Spinal cord (tissue), 10 donors: ENCODE measurements at places on chromosomes 4 and X. TPM values are rescaled to one million over a fixed set of nuclear protein-coding genes. Genes with fewer than 3 reads are reported as not detected.
A peak's percentile ranks its signal among the peaks of the same experiment; 100 is the strongest.

The BRS3 gene
- total RNA-seq: 0.11 TPM

The BMPR1B gene
- total RNA-seq: 14.1 TPM

The RNF212 gene
- total RNA-seq: 7.5 TPM

The PPBP gene
- total RNA-seq: 8.6 TPM

- no peak overlapping the region for H3K27ac ChIP-seq
- no peaks in the 10 kb centered on the region for H3K4me1 ChIP-seq
- DNase-seq: no peak
- no peak overlapping the region for H3K4me3 ChIP-seq
- no peaks in the 10 kb centered on the region for H3K27me3 ChIP-seq
Observed at GRCh38 chrX:139581068-139581467, 50.5 kb downstream of the F9 start.

- H3K36me3 ChIP-seq: no peaks in the 10 kb centered on the region
- DNase-seq: no peak
- no peaks in the 10 kb centered on the region for H3K27me3 ChIP-seq
- no peak overlapping the region for H3K27ac ChIP-seq
Observed at GRCh38 chr4:28225689-28226353, 1365.2 kb downstream of the STIM2 start.

- H3K36me3 ChIP-seq: no peaks in the 10 kb centered on the region
- H3K27me3 ChIP-seq: peaks cover 28% of the 10 kb centered on the region
- no peak for DNase-seq
- peaks cover 21% of the 10 kb centered on the region for H3K4me1 ChIP-seq
- H3K27ac ChIP-seq: no peak overlapping the region
Observed at GRCh38 chr4:121073672-121074381, 1.5 kb upstream of the NDNF start.

DNA sequence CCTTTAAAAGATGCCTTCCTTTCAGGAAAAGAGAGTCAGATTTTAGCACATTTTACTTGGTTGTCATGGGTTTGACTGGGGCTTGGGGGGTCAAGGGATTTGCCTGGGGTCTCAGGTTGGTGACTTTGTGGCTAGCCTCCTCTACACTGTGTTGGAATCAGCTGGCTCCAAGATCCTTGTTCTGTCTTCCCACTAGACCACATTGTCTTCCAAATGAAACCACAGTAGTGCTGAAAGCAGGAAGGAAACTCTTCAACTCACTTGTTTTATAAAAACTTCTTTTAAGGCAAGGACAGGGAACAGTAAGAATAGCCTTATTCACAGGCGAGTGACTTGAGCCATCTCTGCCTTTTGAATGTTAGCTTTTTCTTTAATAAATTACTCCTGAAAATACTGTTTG lies 37.0 kb upstream of the OTUD4 start:
- no peaks in the 10 kb centered on the region for H3K36me3 ChIP-seq
- H3K4me1 ChIP-seq: no peaks in the 10 kb centered on the region
- no peak overlapping the region for H3K27ac ChIP-seq
- no peak for DNase-seq
- no peaks in the 10 kb centered on the region for H3K27me3 ChIP-seq
- H3K4me3 ChIP-seq: no peak overlapping the region

GRCh38 chr4:38323141-38323641 lies 340.8 kb upstream of the KLF3 start:
- H3K27ac ChIP-seq: no peak overlapping the region
- no peak overlapping the region for H3K4me3 ChIP-seq
- peaks cover 16% of the 10 kb centered on the region for H3K4me1 ChIP-seq
- H3K27me3 ChIP-seq: no peaks in the 10 kb centered on the region
- DNase-seq: no peak
- no peaks in the 10 kb centered on the region for H3K36me3 ChIP-seq

- DNase-seq: no peak
- no peak overlapping the region for H3K27ac ChIP-seq
- no peak overlapping the region for H3K4me3 ChIP-seq
- no peaks in the 10 kb centered on the region for H3K36me3 ChIP-seq
Observed at GRCh38 chr4:66741081-66741480, 804.2 kb downstream of the CENPC start.

- H3K4me1 ChIP-seq: peaks cover 6% of the 10 kb centered on the region
- no peak for DNase-seq
- no peaks in the 10 kb centered on the region for H3K36me3 ChIP-seq
- peaks cover 3% of the 10 kb centered on the region for H3K27me3 ChIP-seq
- H3K4me3 ChIP-seq: no peak overlapping the region
- no peak overlapping the region for H3K27ac ChIP-seq
Observed at GRCh38 chrX:39633293-39633692, 464.5 kb downstream of the BCOR start.

DNA sequence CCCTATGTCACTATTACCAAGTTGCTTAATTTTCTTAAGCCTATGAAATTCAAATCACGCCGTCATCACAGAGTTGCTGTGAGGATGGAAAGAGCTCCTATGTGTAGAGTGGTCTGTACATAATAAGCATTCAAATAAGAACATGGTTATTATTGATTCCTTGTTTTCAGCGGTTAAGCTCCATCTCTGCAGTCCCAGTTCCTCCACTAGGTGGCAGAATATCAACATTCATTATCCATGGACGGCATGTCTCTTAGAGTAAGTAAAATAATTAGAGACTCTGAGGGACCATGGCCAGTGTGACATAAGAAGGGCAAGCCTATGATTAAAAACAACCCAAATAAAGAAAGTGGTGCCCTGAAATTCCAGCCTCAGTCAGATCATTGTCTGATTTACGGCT lies 132.5 kb upstream of the NHS start:
- no peak overlapping the region for H3K4me3 ChIP-seq
- DNase-seq: peak; percentile 24
- no peak overlapping the region for H3K27ac ChIP-seq
- H3K27me3 ChIP-seq: peaks cover 8% of the 10 kb centered on the region
- no peaks in the 10 kb centered on the region for H3K4me1 ChIP-seq

DNA sequence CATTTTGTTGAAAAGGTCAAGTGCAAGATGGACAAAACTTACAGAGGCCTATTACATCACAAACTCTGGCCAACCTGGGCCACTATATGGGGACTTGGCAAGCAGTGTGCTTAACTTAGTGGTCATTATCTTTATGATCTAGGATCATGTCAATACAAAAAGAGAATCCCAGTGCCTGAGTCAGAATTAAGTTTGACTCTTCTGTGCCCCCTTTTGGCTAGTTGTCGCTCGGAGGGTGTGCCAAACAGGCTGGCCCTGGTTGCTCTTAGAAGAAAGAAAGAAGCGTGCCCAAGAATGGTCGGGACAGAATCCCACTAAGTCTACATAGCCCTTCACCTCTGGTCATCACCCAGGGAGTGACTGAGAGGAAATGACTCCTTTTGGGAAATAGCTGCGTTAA lies 100.1 kb downstream of the EIF4E start:
- no peak overlapping the region for H3K27ac ChIP-seq
- no peak overlapping the region for H3K4me3 ChIP-seq
- no peaks in the 10 kb centered on the region for H3K27me3 ChIP-seq
- H3K36me3 ChIP-seq: no peaks in the 10 kb centered on the region
- DNase-seq: no peak

GRCh38 chr4:91076147-91076546 lies 949.0 kb downstream of the CCSER1 start:
- no peaks in the 10 kb centered on the region for H3K36me3 ChIP-seq
- DNase-seq: no peak
- H3K27ac ChIP-seq: no peak overlapping the region
- no peak overlapping the region for H3K4me3 ChIP-seq
- no peaks in the 10 kb centered on the region for H3K4me1 ChIP-seq
- H3K27me3 ChIP-seq: no peaks in the 10 kb centered on the region

- no peaks in the 10 kb centered on the region for H3K36me3 ChIP-seq
- H3K4me1 ChIP-seq: no peaks in the 10 kb centered on the region
- no peak for DNase-seq
- H3K4me3 ChIP-seq: no peak overlapping the region
- no peak overlapping the region for H3K27ac ChIP-seq
- H3K27me3 ChIP-seq: no peaks in the 10 kb centered on the region
Observed at GRCh38 chrX:69493193-69493592, 10.9 kb upstream of the NALF2 start.

DNA sequence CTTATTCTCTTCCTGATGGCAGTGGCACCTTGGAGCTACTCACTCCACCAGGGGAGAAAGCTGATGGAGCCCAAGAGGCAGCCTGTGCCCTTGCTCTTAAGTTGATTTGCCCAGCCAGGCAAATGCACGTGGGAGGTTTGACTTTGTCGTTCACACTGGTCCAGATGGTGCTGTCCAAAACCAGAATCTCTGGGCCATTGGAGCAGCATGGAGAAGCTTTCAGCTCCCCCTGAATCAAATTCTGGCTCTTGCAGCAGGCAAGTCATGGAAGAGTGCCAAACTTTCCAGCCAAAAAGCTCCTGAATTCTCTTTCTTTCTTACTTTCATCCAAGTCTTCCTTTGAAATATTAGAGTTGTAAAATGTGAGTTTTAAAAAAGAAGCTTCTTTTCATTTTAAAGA lies 970.4 kb downstream of the RPA4 start:
- H3K4me3 ChIP-seq: no peak overlapping the region
- no peaks in the 10 kb centered on the region for H3K27me3 ChIP-seq
- H3K4me1 ChIP-seq: peaks cover 4% of the 10 kb centered on the region
- peak; percentile 90 for DNase-seq

GRCh38 chr4:38574559-38575333 lies 89.3 kb upstream of the KLF3 start:
- no peaks in the 10 kb centered on the region for H3K27me3 ChIP-seq
- no peaks in the 10 kb centered on the region for H3K4me1 ChIP-seq
- no peaks in the 10 kb centered on the region for H3K36me3 ChIP-seq
- H3K4me3 ChIP-seq: no peak overlapping the region

DNA sequence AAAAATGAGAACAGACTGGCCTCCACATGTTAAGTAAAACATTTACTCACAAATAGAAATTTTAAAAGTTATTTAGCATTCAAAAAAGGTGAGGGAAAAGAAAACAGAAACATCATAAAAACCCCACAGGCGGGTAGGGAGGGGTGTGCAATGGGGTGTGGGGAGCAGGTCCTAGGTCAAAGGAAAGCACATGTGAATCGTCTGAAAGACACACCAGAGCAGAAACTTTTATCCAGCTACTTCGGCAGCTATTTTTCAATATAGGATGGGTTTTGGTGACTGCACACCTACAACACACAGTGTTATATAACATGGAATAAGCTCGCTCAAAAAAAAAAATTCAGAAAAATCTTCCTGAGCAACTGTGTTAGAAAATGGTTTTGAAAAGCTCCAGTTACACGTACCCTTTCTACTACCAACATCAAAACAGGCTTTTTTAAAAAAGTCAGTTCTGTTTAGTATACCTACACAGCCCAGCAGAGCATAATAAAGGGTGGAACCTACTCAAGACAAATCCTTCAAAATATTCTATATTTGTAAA lies 1.6 kb downstream of the OTUD4 start:
- DNase-seq: no peak
- H3K27ac ChIP-seq: peak overlapping the region; percentile 84
- H3K4me1 ChIP-seq: peaks cover 5% of the 10 kb centered on the region
- peak overlapping the region; percentile 71 for H3K4me3 ChIP-seq

DNA sequence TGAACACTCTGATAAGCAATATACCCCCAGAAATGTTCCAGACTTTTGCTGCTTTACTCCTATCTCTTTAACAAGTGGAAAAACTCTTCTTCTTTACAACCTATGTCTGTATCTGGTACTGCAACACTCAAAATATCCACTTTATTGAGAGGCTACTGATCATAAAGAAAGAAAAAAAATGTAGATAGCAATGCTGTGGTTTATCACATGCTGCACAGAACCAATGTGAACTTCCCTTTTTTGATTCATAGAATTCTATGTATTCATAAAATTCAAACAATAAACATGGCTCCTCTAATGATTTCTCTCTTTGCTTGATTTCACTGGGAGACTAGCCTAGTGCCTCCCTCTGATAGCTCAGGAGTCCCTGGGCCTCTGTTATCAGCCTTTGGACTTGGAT lies 223.5 kb downstream of the ZNF674 start:
- H3K36me3 ChIP-seq: no peaks in the 10 kb centered on the region
- DNase-seq: no peak
- H3K4me1 ChIP-seq: no peaks in the 10 kb centered on the region
- H3K27me3 ChIP-seq: peaks cover 2% of the 10 kb centered on the region
- no peak overlapping the region for H3K27ac ChIP-seq

DNA sequence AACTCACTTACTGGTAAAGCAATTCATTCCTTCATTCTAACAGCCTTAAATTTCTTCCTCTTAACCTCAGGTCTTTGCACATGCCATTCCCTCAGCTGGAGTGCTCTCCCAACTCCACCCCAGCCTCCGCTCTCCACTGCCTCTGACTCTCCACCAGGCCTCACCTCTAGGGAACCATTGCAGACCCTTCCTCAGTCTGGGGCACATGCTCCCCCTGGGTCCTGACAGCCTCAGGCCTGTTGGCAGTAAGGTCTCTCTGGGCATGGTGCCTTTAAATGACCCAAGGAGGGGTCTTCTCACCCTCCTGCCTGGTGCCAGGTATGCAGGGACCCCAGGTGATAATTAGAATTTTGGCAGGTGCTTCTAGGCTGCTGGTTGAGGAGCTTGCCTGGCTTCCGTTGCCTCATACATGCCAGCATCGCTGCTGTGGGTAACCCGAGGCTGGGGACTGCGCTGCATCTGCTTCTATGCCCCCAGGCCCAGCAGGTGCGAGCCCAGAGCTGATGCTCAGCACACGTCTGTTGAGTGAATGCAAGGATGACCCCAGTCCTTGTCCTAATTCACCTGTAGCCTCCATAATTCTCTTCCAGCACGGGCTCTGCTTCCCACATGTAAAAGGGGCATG lies 27.5 kb upstream of the GPR78 start:
- no peaks in the 10 kb centered on the region for H3K4me1 ChIP-seq
- H3K4me3 ChIP-seq: no peak overlapping the region
- H3K36me3 ChIP-seq: no peaks in the 10 kb centered on the region
- H3K27ac ChIP-seq: no peak overlapping the region
- DNase-seq: no peak

DNA sequence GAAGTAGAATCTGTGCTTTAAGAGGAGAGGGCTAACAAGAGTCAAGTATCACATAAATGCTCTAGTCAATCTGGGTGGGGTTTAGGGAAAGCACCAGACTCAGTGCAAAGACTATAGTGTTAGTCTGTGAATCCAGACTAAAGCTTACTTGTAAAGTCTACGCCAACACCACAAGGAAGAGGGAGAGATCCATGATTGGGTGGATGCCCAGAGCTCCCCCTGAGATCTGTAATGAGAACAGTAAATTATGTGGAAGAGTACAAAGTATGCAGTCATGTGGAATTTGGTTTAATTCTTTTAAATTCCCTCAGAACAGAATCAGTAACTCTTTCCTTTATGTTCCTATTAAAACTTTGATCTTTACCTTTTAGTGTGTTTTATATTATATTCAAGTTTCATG lies 354.7 kb upstream of the SPANXN4 start:
- DNase-seq: no peak
- no peak overlapping the region for H3K27ac ChIP-seq
- no peaks in the 10 kb centered on the region for H3K36me3 ChIP-seq
- H3K4me1 ChIP-seq: no peaks in the 10 kb centered on the region

GRCh38 chrX:34875204-34875603 lies 67.4 kb upstream of the FAM47B start:
- no peaks in the 10 kb centered on the region for H3K36me3 ChIP-seq
- H3K4me3 ChIP-seq: no peak overlapping the region
- no peaks in the 10 kb centered on the region for H3K27me3 ChIP-seq
- DNase-seq: no peak
- H3K4me1 ChIP-seq: no peaks in the 10 kb centered on the region
- no peak overlapping the region for H3K27ac ChIP-seq
